ENCODE measurements at places on chromosomes 11 and 22. TPM values are rescaled to one million over a fixed set of nuclear protein-coding genes. Genes with fewer than 3 reads are reported as not detected.
A peak's percentile ranks its signal among the peaks of the same experiment; 100 is the strongest.

- DNase-seq: peak; percentile 83
Measured at GRCh38 chr11:116853461-116854073, 16.1 kb upstream of the APOA1 start.

The PHF21B gene
- total RNA-seq: 0.68 TPM

DNA sequence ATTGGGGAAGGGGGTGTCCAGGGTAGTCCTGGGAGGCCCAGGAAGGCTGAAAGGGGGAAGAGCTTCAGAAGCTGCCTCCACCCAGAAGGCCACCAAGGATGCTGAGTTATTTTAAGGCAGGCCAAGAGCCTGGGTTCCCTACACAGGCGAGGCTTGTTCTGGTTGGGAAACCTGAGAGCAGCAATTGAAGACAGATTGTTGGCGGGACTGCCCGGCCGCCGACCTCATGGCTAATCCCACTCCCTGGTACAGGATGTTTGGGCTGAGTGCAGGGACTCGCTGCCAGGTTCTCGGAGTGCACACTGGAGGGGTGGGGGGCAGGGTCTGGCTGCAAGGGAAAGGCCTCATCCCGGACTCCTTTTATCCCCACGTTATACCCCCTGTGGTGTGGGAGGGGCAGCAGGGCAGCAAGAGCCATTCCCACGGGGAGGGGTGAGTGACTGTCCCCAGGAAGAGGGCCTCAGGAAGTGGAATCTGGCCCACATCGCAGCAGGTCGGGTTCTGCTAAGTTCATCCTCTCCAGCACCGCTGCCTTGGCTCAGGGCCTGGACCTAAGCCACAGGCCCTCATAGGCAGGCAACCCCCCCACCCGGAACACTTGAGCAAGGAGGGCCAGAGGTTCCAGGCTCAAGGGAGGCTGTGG, 43.6 kb upstream of the PRR5 start:
- no peak for DNase-seq

- no peak for DNase-seq
Measured at GRCh38 chr22:30694640-30695350, at the start of gene OSBP2. OSBP2 (plus strand) TSS chr22:30694874; CDS start chr22:30694910, 36 bp downstream.

- no peak for DNase-seq
Measured at GRCh38 chr11:12743834-12744449, 69.7 kb downstream of the TEAD1 start.

DNA sequence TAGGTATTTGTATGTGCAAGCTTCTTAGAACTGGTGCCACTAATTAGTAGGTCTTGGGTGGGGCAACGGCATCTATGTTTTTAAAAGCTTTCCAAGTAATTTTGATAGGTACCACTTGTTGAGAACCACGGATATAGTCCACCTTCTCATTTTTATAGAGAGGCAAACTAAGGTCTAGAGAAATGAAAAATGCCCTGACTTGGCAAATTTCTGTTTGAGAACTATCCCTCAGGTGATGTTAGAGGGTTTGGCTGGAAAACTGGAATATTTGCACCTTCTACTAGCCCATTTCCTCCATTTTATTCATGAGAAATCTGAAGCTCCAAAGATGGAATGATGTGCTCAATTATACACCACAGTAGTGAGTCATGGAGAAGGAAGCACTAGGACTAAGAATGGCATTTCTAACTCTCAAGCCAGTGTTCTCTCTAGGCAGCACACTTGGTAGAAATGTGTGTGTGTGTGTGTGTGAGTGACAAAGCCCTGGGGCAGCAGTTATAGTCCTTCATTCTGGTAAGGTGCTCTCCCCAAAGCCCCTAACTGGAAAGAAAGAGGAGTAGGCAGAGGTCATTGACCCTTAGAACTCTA, 1.8 kb upstream of the TMEM86A start:
- DNase-seq: no peak

- DNase-seq: no peak
Measured at GRCh38 chr22:23781511-23782183, 5.1 kb upstream of the SMARCB1 start.
